ENCODE measurements at places on chromosomes 7 and 10.

DNA sequence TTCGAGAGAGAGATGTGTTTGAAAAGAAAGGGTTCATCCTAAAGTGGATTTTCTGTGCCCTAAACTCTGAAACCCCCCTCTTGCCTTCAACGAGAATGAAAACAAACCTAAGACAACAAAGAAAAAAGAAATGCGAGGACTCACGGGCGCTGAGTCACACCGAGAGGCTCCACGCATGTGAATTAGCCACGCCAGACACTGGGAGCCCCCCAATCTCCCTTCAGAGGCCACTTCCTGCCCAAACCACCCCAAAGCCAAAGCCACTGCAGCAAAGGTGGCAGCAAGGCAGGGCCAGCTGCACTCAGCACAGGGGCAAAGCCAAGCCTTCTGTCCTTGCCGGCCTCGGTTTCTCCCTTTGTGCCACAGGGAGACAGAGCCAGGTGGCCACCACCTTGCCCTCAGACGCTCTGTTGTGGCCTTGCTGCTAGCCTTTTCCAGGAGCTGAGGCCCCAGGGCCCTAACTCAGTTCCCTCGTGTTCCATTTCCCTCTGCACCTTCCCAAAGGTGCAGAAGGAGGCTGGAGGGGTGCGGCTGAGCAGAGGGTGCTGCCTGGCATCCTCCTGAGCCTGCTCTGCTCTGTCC lies 93.3 kb downstream of the FAM53B start:
- no peak for DNase-seq

DNA sequence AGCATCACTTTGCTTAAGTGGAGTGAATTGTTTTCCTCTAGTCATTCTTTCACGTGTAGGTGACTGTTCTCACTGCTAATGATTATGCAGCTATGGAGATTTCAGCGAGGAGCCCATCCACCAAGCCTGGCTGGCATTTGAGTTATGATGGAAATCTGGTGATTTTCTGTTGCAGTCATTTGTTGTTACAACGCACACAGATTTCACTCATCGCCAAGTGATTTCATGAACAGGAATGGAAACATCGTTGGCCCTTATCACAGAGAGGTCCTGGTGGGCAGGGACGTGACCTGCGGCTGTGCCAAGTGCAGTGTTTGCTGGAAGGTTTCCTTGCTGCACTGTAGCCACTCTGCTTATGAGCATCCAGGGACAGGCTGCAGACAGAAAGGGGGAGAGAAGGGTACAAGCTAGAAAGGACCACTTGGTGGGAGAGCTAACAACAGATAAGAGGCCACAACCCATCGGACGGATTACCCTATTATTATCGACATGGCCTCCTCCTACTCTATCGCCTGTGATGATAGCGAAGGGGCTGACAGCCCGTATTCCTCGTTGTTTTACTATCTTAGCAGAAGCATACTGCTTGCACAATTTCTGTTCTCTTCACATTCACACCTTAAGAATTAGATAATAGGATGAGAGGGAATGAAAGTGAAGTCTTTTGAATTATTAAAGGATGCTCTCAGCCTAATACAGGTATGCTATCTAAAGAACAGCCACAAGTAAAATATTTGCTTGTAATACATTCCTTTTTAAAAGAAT lies 99.0 kb upstream of the PITRM1 start:
- DNase-seq, result no peak

- DNase-seq, result no peak
Observed at GRCh38 chr10:16989826-16990293, 139.8 kb downstream of the CUBN start.

DNA sequence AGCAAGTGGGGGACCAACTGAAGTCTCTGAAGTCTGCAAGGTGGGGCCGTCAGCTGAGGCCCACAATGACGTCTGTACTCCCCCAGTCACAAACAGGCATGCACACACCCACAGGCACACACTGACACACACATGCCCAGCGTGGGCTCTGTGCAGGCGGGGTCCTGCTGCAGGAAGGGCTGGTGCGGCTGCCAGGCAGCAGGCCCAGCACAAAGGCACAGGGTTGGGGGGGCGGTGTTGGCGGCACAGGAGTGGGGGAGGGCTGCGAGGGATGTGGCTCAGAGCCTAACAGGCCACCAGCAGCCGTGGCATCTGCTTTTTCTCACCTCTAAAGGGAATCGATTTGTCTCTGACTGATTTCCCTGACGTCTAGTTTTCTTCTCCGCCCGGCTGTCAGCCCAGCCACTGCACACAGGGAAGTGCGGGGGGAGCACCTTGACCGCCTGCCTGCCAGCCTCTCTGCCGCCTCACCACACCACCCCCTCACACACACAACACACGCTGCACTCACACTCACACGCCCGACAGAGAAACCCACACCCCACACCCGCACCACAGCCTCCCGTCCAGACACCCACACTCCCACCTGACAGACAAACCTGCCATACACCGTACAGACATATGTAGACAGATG lies 43.5 kb upstream of the ZMIZ1 start:
- DNase-seq, result peak; percentile 87

DNA sequence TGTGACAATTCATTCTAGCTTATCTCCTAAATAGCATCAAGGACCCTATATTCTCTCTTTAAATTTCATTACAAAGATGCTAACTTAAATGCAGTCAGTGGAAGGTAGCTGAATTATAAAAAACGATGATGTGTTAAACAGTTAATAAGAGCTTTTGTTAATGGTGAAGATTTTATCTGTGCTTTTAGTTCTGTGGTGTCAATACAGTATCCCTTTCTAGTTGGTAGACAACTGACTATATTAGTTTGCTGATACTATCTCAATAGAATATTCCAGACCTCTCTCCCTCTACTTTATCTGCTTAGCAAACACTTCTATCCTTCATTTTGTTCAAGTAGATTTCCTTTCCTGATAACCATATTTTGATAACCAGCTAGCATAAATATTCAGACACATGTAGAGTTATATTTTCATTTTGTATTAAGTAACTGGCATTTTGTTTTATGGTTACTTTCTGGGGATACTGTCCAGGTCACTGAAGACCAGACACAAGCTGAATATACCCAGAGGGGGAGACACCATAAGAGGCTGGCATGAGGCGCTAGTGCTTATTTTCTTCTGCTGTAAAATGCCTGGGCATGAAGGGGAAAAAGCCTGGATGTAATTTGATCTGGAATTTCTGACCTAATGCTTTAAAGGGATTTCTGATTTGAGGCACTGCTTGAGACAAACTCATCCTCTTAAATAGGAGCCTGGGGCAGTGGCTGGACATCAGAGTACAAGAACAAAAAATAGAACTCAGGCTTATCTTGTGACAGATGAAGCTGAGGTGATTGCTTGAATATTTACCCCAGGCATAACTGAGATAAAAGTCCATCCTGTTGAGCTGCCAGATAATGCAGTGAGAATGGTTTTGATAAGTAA lies 197.5 kb downstream of the MALRD1 start:
- no peak for DNase-seq

GRCh38 chr7:1696671-1697498 lies 26.8 kb downstream of the ELFN1 start:
- DNase-seq, result no peak

DNA sequence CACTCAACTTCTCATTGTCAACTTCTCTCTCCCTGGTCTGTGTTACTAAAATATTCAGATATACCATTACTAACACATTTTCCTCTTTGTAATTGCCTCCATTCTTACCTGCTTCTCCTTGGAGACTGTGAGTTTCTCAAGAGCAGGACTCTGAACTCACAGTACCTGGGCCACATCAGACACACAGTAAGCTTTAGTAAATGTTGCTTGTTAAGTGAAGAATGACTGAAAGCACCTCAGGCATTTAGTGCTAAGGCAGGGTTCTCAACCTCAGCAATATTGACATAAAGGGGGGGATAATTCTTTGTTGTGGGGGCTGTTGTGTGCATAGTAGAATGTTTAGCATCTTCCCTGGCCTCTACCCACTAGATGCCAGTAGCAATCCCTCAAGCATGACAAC lies 72.0 kb upstream of the RAB11FIP2 start:
- no peak for DNase-seq

DNA sequence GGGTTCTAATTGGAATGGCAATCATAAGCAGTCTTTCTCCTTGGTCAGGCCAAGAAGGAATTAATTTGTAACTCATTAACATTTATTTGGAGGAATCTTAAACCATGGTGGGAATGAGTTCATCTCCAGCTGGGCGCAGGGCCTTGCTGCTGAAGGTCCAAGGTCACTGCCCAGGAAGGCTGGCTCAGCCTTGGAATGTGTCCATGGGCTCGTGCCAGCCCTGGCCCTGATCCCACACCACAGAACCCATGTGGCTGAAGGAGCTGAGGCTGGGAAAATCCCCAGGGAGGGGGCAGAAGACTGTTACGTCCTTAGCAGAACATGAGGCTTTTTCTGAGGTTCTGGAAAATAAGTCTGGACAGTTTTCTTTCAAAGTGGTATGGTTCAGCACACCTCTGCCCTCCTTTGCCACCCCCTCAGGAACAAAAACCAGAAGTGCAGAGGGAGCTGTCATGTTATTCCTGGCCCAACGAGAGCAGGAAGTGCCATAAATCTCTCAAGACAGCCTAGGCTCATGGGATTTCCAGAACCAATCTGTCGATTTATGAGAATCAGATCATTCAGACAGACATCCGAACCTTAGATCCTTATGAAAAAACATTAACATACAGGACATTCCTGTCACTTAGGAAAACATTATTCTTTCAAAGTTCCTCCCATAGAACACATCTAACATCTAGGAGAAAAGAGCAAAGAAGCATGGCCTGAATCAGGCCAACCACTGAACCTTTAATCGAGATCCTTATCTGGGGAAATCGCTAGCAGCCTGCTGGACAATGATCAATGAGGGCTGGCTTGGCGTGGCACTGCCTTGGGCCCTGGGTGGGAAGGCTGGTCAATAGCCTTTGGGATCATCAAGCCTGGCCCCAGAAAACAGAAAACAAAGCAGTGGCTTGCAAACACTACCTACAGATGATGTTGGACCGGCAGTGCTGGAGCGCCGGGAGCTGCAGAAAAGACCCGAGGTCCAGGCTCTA lies 134.3 kb downstream of the TAX1BP1 start:
- DNase-seq, result peak; percentile 64
